ENCODE measurements at places on chromosomes 5 and 9. TPM values are rescaled to one million over a fixed set of nuclear protein-coding genes. Genes with fewer than 3 reads are reported as not detected.

DNA sequence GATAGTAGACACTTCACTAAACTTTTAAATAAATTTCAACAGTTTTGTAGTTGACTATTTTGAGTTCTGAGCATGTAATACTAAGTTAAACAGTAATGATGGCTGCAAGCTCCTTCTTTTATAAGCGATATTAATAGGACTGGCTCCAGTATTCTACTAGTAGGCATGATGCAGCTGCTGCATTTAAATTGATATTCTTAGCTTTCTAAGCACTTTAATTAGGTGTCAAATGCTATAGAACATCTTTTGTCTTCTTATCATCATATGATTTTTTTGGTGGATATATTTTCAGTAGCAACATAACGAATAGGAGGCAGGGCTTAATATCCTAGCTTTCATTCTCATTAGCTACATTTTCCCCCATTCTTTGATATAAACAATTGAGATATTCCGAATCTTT lies 141.1 kb downstream of the FBXO4 start:
- no peak overlapping the region for H3K4me3 ChIP-seq
- H3K4me1 ChIP-seq = no peaks in the 10 kb centered on the region
- no peaks in the 10 kb centered on the region for H3K27me3 ChIP-seq
- DNase-seq = no peak
- H3K27ac ChIP-seq = no peak overlapping the region

DNA sequence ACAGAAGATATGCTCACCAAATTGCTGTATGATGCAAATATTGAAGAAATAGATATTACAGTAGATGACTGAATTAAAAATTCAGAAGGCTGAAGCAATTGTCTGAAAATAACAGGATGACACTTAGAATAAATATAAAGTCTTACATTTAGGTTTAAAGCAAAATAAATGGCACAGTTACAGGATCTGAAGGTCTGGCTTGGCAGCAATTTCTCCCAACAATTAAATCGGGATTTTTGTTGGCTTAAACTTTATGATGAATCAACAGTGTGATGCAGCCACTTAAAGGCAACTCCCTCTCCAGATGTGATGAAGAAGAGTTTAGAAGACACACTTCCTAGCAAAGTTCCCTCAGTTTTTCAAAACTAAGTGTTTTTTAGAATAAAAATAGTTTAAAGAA lies 80.5 kb downstream of the NREP start:
- H3K36me3 ChIP-seq = no peaks in the 10 kb centered on the region
- no peak for DNase-seq
- no peak overlapping the region for H3K4me3 ChIP-seq
- peaks cover 25% of the 10 kb centered on the region for H3K4me1 ChIP-seq
- H3K27me3 ChIP-seq = no peaks in the 10 kb centered on the region

The HACD4 gene
- 3.3 TPM for total RNA-seq

DNA sequence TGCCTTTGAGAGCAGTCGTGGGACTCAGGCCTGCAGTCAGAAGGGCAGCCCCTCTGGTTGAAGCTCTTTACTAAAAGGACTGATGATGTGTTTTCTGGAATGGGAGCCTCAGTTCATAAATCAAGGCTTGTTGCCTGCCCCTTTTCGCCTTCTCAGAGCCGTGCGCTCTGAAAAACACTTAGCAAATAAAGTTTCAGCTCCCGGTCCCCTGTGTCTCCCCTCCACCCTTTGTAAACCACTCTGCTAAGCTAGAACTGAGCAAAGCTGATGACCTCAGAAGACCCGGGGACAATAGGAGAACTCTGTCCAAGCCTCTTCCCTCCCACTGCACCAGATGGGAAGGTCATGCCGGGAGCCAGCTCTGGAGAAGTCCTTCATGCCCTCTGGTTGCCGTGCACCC lies 39.3 kb upstream of the ADRA1B start:
- H3K27ac ChIP-seq = no peak overlapping the region
- DNase-seq = no peak
- H3K27me3 ChIP-seq = no peaks in the 10 kb centered on the region
- no peak overlapping the region for H3K4me3 ChIP-seq
- peaks cover 22% of the 10 kb centered on the region for H3K4me1 ChIP-seq

GRCh38 chr9:122991370-122991830 lies 42.1 kb upstream of the GPR21 start:
- DNase-seq = no peak
- peaks cover 6% of the 10 kb centered on the region for H3K4me1 ChIP-seq
- H3K36me3 ChIP-seq = peaks cover 47% of the 10 kb centered on the region
- H3K4me3 ChIP-seq = no peak overlapping the region
- H3K27ac ChIP-seq = no peak overlapping the region

GRCh38 chr5:8857051-8857450 lies 688.8 kb downstream of the SEMA5A start:
- H3K4me3 ChIP-seq = no peak overlapping the region
- no peaks in the 10 kb centered on the region for H3K36me3 ChIP-seq
- DNase-seq = no peak
- H3K27ac ChIP-seq = no peak overlapping the region
- H3K27me3 ChIP-seq = no peaks in the 10 kb centered on the region

- H3K36me3 ChIP-seq = peaks cover 4% of the 10 kb centered on the region
- H3K4me1 ChIP-seq = peaks cover 47% of the 10 kb centered on the region
- H3K27me3 ChIP-seq = no peaks in the 10 kb centered on the region
- no peak for DNase-seq
- peak overlapping the region; percentile 83 for H3K4me3 ChIP-seq
Observed at GRCh38 chr9:35656831-35657545, 831 bp downstream of the RMRP start.

GRCh38 chr9:117341151-117341550 lies 73.7 kb downstream of the ASTN2 start:
- no peaks in the 10 kb centered on the region for H3K4me1 ChIP-seq
- H3K36me3 ChIP-seq = no peaks in the 10 kb centered on the region
- no peak overlapping the region for H3K4me3 ChIP-seq
- no peak for DNase-seq

DNA sequence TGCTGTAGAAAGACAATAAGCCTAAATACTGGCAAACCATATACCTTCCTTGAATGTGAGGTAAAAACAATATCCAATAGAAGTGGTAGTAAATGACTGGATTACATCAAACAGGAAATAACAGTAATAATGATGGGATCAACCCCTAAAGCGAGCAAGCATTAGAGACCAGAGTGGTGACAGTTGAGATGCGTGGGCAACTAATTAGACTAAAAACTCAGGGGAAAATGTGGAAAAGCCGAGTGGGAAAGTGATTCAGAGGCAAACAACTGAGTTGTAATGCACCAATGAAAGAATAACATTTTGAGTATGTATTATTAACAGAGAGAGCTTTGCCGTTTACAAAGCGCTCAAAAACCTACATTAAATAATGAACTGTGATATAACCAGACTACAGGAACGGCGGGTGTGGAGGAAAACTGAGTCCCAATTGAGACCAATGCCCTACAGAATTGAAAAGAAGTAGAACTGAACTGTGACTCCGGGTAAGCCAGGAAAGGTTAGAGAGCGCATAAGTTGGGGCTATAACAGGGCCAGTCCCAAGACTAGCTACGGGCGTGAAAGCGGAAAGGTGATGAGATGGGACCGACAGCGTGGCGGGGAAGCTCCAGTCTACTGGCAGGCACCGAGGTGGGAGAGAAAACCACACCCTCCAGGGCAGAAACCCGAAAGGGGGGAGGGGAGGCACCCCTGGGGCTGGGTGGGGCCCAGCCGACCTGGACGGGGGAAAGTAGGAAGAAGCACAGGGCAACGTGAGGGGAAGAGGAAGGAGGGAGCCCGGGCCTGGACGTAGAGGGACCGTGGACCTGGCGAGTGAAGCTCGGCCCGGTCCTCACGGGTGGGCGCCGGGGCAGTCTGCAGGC lies 592 bp downstream of the UBAP2 start:
- peak overlapping the region; percentile 99 for H3K4me3 ChIP-seq
- H3K36me3 ChIP-seq = no peaks in the 10 kb centered on the region
- H3K27ac ChIP-seq = peak overlapping the region; percentile 95
- peak; percentile 75 for DNase-seq
- H3K27me3 ChIP-seq = no peaks in the 10 kb centered on the region
- H3K4me1 ChIP-seq = peaks cover 34% of the 10 kb centered on the region

Data from suprapubic skin (tissue), 4 donors.